ENCODE measurements at places on chromosomes 3 and 15.

- no peak for DNase-seq
Measured at GRCh38 chr3:38617137-38617536, 32.4 kb downstream of the SCN5A start.

- DNase-seq = no peak
Measured at GRCh38 chr3:74631351-74632140, 17.1 kb upstream of the CNTN3 start.

DNA sequence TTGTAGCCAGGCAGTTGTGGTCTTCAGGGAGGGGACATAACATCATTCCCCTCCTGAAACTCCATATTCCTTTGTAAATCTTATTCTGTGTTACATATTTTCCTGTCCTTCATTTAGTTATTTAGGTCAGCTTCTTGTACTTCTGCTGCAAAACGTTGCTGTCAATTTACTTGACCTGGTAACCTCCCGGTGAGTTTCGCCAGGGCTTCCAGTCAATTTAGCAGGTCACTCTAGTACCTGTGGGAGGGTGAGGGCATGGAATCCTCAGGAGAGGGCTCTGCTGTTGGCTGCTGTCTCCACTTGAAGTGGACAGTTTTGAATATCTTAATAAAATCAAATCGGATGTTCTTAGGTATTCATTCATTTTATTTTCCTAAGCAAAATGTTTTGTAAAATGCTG lies 29.6 kb downstream of the FNDC3B start:
- no peak for DNase-seq

GRCh38 chr3:61154457-61155198 lies 96.6 kb downstream of the FHIT start:
- no peak for DNase-seq

- no peak for DNase-seq
Measured at GRCh38 chr15:57382215-57382614, 5.9 kb downstream of the CGNL1 start.

DNA sequence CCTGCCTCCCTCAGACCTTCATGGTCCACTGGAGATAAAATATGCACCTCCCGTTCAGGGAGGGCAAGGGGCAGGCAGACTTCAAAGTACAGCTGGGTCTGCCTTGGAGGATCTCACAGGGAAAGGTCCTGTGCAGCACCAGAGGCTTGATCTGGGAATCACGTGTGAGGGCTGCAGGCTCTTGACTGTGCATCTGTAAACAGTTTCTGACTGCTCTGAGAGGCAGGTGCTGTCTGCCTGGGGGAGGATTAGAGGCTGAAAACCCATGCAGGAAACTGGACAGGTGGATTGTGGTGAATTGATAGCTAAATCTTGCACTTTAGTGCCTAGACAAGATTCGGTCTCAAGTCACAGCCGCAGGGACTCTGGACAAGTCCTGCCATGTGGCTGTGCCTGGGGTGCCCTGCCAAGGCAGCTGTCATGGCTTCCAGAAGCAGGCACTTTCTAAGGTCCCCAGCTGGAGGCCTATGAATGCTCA lies 239.3 kb downstream of the EPHB1 start:
- DNase-seq = peak; percentile 85

GRCh38 chr3:46485779-46486175 lies 12.0 kb upstream of the RTP3 start:
- no peak for DNase-seq

DNA sequence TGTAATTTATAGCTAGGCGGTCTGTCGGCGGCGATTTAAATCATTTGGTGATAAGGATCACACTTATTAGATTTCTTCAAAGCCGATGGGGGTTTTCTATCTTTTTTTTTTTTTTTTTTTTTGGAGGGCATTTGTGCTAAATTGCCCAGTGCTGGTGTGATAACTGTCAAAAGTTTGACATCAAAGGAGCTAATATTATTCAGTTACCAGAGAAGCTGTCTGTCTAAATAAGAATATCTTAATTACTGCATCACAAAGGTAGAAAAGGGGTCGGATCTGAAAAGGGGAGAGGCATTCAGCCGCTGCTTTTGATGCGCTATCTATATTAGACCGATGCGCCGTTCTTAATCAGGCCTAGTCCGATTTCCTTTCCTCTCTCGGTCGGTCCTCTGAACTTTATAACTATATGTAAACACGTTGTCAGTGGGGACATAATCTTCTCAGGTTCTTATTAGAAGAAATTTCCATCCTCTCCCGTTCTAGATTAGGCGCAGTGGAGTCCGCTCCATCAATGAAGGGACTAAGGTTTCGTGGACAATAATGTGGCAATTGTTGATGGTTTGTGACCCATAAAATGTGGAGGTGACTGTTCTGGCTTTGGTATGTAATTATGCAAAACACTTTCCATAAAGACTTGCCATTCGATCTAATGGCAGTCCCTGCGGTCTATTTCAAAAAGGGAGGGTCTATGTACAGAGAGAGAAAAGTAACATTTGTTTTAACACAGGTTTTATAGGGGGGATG lies 31.7 kb downstream of the NR2F2 start:
- no peak for DNase-seq

- no peak for DNase-seq
Measured at GRCh38 chr3:182530316-182530715, 263.0 kb upstream of the ATP11B start.

- DNase-seq = no peak
Measured at GRCh38 chr3:58874248-58874741, 175.5 kb downstream of the CFAP20DC start.

- no peak for DNase-seq
Measured at GRCh38 chr15:90690585-90690984, 26.6 kb upstream of the BLM start.

DNA sequence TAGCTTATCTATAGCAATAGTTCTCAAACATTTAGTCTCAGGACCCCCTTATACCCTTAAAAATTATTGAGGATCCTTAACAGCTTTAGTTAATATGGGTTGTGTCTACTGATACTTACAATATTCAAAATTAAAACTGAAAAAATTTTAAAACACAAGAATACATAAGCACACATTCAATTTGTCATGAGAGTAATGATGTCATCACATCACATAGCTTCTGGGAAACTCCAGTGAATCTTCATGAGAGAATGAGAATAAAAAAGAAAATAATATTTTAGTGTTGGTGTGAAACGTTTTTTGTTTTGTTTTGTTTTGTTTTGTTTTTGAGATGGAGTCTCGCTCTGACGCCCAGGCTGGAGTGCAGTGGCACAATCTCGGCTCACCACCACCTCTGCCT lies 25.2 kb upstream of the ACP3 start:
- DNase-seq = no peak

GRCh38 chr3:112746675-112747280 lies 99.9 kb downstream of the CD200R1L start:
- DNase-seq = peak; percentile 43

GRCh38 chr3:24361623-24362022 lies 133.0 kb downstream of the THRB start:
- DNase-seq = no peak

DNA sequence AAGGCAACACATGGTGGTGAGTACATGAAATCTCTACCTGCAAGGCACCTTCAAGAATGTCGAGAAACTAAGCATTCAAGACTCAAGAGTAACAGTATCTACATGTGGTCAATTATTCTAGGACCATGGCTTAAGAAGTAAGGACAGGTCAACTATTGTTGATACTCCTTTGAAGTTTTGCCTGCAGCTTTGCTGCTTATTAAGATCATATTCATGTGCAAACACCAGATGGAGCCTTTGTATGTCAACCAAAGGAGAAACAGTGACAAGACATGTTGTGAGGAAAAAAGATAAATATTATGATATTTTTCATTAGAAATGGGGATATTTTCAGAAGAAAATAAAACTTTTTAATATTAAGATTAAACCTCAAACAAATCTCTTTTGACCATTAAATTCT lies 52.3 kb upstream of the FGF7 start:
- no peak for DNase-seq

- DNase-seq = no peak
Measured at GRCh38 chr15:50341616-50342136, 13.3 kb downstream of the GABPB1 start.

DNA sequence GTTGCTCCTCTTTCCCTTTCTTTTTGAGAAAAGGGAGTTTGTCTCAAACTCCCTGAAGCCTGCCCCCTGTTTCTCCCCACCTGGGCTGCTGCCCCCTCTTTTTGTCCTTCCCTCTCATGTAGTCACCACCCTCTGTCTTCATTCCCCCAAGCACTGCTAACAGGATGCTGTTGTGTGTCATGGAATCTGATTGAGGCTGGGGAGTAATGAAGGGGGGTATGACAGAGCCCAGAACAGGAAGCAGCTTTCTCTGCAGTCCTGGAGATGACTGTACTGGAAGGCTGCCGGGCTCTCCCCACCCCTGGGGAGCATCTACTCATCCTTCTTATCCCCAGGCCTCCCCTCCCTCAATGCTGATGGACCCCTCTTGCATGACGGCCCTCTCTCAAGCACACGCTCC lies 181.6 kb downstream of the ABHD5 start:
- DNase-seq = no peak

DNA sequence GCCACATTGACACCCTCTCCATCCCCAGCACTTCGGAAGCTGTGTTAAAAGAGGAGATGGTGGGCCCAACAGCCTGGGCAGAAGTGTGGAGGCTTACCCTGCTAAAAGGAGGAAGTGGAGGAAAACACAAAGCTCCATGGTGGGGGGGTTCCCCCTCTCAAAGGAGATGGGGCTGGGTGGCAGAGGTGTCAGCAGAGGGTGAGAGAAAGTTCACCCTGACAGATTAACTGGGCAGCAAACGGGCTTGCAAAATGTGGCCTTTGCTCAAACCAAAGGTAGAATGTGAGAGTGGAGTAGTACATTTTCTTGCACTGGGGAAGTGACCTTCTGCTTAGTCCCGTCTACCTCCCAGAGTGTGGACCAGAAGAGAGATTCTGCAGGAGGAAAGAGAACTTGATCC lies 44.7 kb downstream of the MYO1E start:
- no peak for DNase-seq

- DNase-seq = no peak
Measured at GRCh38 chr15:35932531-35932930, 386.6 kb upstream of the DPH6 start.

DNA sequence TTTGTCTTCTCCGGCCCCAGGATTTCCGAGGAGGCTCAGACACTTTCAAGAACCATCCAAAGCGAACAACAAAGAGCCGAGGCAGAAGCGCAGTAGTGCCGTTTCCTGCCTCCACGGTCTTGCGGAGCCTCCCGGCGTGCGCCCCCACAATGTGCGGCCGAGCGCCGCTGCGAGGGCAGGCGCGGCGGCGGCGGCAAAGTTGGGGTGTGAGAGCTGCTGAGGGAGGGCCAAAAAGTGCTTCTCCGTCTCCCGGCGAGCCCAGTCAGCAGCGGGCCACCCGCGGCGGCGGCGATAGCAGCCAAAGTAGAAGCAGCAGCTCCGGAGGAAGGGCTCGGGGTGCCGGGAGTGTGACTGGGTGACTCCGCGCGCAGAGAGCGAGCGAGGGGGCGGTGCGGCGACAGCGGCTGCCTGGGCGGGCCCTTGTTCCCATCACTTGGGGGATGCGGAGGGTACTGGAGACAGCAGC lies 749.1 kb downstream of the ROBO1 start:
- DNase-seq = peak; percentile 69

- no peak for DNase-seq
Measured at GRCh38 chr15:68301301-68301700, 23.8 kb downstream of the FEM1B start.
